ENCODE measurements at places on chromosomes 1 and 21.

GRCh38 chr1:218353656-218354055, 8.5 kb downstream of the TGFB2 start:
- no peak for DNase-seq

- no peak for DNase-seq
These were observed 40.6 kb upstream of the MARK1 start for GRCh38 chr1:220487297-220487820.

DNA sequence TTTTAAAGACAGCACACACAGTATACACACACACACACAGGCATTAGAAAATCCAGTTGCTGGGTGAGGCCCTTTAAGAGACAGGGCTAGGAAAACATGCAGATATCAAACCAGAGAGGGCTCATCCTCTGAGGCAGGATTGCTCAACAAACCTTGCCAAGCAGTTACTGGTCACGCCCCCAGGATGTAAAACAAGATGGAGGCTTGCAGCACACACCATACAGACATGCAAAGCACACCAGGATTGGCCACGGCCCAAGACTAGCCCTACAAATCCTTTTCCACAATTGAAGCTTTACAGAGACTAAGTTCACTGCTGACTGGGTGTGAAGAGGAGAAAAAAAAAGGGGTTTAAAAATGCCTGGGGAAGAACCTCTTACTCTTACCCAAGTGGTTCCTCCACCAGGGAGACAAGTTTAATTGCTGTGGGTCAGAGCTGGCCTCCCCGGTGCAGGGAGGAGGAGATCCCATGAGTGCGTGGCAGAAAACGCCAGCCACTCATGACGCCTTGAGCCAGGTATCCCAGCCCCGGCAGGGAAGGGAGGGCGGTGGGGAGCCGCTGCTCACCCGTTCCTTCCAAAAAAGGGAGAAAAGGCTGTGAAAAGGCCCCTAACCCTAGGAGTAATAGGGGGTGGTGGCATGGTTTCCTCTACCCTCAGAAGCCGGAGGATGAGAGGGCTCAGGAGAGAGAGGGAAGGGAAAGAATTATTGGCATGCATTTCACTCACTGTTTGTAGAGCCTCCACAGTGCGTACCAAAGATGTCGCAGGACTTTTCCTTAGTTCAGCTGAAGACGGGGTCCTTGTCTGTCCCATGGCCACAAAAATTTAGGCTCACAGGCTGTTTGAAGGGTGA, 594.6 kb upstream of the ZP4 start:
- no peak for DNase-seq

GRCh38 chr1:208743361-208743760, 499.2 kb upstream of the PLXNA2 start:
- no peak for DNase-seq

- DNase-seq = no peak
These were observed 45.8 kb upstream of the NTPCR start for GRCh38 chr1:232904566-232904965.

DNA sequence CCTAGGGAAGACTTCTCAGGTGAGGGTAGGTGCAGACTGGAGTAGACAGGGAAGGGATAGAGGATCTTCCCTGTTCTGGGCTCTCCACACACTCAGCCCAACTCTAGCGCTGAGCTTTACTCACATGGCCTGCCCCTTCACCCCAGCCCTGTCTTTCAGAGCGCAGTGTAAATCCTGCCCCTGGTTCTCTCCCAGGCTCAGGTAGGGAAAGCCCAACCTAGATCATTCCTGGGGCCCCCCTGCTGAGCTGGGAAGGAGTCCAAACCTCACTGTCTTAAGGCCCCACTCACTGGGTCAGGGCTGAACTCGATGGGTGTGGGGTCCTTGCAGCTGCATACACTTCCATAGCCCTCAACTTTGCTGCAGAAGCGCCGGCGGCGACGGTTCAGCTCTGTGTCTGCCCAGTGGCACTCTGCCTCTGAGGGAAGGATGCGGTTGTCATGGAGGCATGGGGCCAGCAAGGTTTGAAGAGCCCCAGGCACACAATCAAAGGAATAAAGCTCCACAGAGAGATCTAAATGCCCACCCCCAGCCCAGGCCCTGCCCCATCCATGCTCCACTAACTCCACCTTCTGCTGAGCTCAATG, 4.2 kb downstream of the POMGNT1 start:
- no peak for DNase-seq

- DNase-seq = no peak
These were observed 2.8 kb upstream of the ZC3H12A start for GRCh38 chr1:37471345-37472231.

- no peak for DNase-seq
These were observed 100.9 kb upstream of the MARK1 start for GRCh38 chr1:220426989-220427388.

GRCh38 chr21:41876928-41877652, 2.1 kb downstream of the PRDM15 start:
- DNase-seq = peak; percentile 55

DNA sequence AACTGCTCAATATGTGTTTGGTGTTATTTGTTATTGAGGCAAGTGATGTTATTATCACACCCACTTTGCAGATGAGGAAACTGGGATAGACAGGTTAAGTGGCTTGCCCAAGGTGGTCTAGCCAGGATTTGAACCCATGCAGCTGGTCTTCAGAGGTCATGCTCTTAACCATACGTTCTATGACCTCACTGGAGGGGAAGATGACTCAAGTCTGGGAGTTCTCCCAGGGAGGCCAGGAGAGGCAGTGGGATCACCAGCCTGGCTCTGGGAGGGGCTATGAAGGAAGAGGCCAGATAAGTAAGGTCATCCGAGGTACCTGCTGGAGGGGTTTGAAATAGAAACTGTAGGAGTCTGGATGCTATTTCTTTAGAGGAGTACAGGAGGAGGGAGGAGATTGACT, 95.3 kb downstream of the NAV1 start:
- DNase-seq = no peak

DNA sequence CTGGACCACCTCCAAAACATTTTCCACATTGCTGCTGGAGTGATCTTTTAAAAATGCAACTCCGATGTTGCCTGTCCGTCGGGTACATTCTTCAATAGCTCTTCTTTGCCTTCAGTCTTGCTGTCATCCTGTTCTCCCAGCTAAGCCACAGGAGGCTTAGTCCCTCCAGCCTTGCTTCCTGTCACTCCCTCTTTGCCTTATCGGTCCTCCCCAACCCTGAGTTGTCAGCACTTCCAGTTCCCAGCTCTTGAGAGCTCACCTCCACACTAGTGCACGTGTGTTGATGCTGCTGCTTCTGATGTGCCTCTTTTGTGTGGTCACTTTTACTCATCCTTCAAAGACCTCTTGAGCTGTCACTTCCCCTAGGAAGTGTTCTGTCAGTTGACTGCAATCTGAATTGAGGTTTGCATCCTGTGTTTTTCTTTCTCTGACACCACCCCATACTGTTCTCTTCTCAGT, 15.3 kb downstream of the UCK2 start:
- DNase-seq = peak; percentile 63

DNA sequence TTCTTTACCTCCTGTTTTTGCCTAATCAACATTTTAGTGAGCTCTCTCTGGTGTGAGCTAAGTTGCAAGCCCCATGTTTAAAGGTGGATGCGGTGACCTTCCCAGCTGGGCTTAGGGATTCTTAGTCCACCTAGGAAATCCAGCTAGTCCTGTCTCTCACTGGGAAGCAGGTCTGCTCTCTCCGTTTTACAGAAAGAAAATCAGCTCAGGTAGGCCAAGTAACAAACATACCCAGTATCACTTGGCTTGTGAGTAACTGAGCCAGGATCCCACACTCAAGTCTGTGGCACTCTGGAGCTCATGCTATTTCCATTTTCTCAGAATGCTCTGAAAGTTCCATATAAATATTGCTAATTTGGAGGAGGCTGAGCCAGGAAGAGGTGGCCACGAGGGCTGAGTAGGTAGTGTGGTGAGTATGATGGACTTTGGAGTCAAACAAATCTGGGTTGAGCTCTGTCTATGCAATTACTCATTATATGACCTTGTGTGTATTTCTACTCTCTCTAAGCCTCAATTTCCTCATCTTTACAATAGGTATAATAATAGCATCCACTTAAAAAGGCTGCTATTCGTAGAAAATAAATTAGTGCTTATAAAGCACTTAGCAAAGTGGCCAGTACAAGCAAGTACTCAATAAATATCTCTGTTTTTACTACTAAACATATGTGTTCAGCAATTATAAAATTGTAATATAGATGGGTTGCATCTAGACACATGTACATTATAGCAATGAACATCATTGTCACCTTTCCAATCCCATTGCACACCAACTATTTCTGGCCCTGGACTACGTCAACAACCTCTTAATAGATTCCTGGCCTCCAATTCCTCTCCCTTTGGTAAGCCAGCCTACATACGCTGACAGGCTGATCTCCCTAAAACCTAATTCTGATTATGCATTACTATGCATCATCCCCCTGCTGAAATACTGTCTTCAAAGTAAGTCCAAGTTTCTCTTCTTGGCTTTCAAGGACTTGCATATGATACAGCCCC, 32.7 kb upstream of the DHCR24 start:
- no peak for DNase-seq

- peak; percentile 20 for DNase-seq
These were observed 12.1 kb downstream of the HIPK1 start for GRCh38 chr1:113941245-113941559.

DNA sequence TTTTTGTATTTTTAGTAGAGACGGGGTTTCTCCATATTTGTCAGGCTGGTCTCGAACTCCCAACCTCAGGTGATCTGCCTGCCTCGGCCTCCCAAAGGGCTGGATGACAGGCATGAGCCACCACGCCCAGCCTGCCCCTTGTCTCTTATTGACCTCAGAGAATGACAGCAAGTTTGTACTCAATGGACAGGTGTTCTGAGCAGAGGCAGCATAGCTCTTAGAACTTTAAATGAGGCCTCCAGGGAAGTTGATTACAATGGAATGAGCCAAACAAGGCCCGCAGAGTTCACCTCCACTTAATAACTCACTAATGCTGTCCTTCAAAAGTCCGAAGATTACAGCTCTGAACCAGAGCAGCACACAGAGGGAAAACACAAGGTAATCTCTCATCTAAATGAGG, 10.9 kb downstream of the TMPRSS2 start:
- no peak for DNase-seq

Data from OCI-LY7 (cell line).